ENCODE measurements at places on chromosomes 7 and 10.

- DNase-seq, result no peak
Measured at GRCh38 chr10:5915451-5915850, 25.4 kb downstream of the FBH1 start.

DNA sequence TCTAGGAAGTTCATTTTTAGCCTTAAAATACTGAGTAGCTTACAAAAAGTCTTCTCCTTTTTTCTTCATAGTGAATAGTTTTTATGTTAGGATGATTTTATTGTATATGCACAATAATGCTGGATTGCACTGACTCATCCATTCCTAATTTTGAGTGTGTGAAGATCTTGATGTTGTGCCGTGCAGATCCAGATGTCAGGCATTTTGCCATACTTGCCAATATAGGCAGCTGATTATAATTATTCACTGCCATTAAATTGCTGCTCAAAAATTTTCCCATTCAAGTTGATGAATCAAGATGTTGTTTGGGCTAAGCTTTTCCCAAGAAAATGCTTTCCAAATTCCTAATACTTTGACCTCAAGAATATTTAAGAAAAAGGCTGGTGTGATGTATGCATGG is 218.3 kb downstream of the AHR start:
- DNase-seq, result no peak

- DNase-seq, result no peak
Measured at GRCh38 chr7:128303643-128304042, 40.1 kb downstream of the RBM28 start.

GRCh38 chr7:2717293-2718261 is 29.6 kb downstream of the AMZ1 start:
- no peak for DNase-seq

- DNase-seq, result no peak
Measured at GRCh38 chr10:109898666-109899355, 24.5 kb downstream of the XPNPEP1 start.

GRCh38 chr10:124996854-124997215 is 54.9 kb downstream of the ZRANB1 start:
- no peak for DNase-seq

- no peak for DNase-seq
Measured at GRCh38 chr7:44379366-44380188, 54.2 kb upstream of the CAMK2B start.

GRCh38 chr10:117427356-117427755 is 52.1 kb upstream of the PDZD8 start:
- no peak for DNase-seq

GRCh38 chr10:103793920-103794883 is 61.2 kb downstream of the SH3PXD2A start:
- no peak for DNase-seq

GRCh38 chr7:135236727-135237126 is 3.1 kb downstream of the STRA8 start:
- DNase-seq, result no peak

DNA sequence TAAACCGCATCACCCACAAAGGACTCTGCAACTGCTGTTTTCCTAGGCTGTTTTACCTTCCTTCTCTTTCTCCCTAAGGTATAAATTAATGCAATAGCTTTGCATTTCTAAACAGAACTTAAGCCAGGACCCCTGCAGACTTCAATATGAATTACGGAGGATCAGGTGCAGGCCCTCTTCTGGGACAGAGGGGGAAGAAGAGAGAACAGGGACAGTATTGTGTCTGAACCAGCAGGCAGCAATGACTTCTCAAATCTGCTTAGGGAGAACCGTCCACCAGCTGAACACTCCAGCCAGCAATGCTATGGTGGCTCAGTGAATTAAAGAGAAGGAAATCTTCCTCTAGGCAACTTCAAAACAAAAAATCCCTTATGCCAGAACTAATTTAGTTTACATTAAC is 35.7 kb downstream of the POLR3A start:
- peak; percentile 30 for DNase-seq

Measured in WERI-Rb-1 (cell line).